ENCODE measurements at places on chromosomes 12 and 14.

- DNase-seq: no peak
Measured at GRCh38 chr12:65863972-65864371, 39.7 kb downstream of the HMGA2 start.

DNA sequence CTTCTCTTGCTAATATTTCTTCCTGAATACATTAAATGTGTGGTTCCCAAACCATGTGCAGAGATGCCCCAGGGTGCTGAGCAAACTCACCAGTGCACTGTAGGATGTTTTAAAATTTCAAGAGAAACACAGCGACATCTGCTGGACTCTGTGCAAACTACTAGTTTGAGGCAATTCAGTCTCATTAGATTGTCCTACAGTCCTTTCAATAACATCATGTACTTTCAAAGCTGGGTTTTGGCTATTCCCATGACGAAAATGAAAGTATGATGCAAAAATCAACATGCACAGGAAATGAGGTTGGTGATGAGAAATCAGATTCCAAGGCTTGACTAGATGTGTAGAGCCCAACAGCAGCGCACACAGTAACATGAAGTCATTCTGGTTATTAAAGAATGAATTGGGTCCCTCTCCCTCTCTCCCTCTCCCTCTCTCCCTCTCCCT lies 66.3 kb downstream of the CLIP1 start:
- peak; percentile 36 for DNase-seq

DNA sequence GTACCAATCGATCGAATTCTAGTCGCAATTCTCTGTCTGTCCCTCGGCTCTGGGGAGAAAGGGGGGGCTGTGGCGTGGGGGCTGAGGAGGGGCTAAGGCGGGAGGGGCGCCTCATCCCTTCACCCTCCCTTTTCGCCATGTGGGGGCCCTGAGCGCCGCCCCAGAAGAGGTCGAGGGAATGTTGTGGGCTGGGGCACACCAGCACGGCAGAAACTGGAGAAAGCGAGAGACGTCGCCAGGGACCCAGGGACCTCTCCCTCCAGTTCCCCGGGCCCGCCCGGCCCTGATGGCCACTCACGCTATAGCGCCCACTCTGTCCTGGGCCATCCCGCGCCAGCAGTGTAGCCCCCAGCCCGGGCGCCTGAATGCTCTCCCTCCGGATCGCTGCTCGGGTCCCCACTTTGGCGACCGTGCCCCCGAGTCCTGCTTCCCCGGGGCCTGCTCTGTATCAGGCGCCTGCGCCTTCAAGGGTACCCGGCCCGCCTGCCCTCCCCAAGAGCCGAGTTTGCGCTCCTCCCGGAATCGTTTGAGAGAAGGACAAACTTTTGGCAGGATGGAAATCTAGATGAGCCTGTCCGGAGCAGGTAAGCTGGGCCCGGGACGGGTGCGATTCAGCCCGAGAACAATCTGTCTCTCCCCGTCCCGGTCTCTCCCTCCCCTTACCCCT lies 62.6 kb downstream of the SMUG1 start:
- DNase-seq: no peak

DNA sequence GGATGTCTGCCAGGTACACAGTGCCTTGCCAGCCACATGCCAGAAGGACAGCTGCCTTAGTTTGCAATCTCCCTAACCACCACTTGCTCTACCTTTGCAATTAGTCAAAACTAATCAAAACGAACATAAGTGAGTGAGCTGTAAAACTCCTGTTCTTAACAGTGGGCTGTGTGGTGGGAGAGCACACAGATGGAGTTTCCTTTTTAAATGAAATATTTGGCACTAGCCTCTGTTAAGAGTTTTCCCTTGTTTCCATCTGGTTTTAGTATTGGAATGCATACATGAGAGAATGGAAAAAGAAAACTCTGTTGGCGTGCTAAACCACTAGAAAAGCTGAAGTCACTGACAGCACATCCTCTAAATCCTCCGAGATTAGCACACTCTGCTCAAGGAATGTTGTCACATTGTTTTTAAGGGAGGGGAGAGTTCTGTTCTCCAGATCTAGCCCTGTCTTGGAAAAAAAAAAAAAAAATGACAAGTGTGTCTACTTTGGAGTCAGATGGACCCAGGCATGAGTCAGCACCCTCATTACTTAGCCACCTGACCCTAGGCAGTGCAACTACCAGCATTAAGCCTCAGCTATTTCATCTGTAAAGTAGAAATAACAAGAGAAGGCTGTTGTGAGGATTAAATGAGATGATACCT lies 83.9 kb downstream of the STXBP6 start:
- DNase-seq: no peak

GRCh38 chr12:6062757-6063735 lies 61.4 kb downstream of the VWF start:
- DNase-seq: no peak

GRCh38 chr12:54765652-54766051 lies 88.7 kb upstream of the MUCL1 start:
- DNase-seq: no peak

- peak; percentile 33 for DNase-seq
Measured at GRCh38 chr12:58310368-58310767, 369.0 kb downstream of the ATP23 start.

DNA sequence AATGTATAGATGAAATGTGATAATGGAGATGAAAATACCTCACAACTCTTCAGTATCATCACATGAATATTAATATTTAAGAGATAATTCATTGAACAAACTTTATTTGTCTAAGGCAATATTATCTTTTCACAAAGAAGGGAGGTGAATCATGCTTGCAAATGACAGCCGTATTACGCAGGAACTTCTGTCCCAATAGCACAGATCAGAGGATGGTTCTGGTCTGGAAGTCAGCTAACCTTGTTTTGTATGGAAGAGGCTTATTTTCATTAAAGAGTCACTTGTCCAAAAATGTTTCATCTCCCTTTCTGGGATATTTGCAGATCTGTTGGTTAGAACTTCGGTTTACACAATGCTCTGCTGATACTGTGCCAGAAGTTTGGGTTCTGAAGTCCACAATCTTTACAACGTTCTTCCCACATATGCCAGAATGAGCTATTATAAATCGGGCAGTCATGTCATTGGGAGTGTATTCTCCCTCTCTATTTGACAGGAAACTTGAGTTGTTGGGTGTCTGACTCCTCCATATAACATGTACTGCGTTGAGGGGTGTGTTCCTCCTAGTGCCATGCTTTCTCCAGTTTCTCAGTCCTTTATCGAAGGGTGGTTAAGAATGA lies 29.8 kb downstream of the YY1 start:
- DNase-seq: no peak

GRCh38 chr12:57628280-57629191 lies 4.5 kb downstream of the B4GALNT1 start:
- no peak for DNase-seq

DNA sequence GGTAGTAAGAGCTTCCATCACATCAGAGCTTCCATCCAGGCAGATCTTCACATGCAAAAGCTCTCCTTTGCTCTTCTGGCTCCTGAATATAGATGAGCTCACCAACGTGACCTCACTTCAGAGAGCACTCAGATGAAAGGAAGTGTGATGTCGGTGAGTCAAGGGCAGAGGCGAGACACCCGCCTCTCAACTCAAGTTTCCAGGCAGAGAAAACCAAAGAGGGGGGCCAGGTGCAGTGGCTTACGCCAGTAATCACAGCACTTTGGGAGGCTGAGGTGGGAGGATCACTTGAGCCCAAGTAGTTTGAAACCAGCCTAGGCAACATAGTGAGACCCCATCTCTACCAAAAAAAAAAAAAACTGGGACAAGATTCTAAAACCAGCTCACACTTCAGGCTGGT lies 126.9 kb downstream of the DUSP6 start:
- DNase-seq: no peak

- DNase-seq: no peak
Measured at GRCh38 chr14:89719366-89720075, 235.0 kb downstream of the EFCAB11 start.

DNA sequence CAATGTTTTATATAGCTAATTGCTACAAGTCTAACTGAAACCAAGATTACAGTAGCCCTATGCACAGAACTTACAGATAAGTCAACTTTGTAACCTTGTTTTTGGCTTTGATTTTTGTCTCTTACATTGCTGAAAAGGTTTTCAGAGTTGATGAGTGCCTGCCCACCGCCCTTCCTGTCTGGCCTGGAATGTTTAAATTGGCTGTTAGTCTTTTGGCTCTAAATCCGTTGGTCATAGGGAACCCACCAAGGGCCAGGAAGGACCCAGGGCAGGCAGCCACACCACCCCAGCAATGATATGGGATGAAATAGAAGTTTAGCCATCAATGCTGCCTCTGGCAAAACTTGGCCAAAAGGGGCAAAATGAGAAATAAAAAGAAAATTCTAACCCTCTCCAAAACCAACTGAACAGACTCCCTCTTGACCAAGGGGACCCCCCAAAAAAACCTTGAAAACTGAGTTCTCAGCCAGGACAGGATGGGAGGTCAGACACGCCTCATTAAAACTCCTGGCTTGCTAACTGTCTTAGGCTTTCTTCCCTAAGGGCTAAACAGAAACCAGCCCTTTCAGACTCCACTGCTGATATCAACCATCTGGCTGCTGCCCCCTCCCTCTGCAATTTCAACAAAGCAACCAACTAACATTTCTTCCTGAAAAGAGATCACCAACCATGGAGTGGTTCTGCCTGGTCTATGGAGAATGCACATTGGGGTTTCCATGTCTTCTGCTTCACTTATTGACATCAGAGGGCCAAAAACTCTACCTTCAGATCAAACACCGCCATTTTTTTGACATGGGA lies 242.1 kb upstream of the NOS1 start:
- DNase-seq: no peak

- DNase-seq: no peak
Measured at GRCh38 chr14:61145903-61146481, 135.1 kb downstream of the TMEM30B start.
